ENCODE measurements at places on chromosomes 7 and 10. TPM values are rescaled to one million over a fixed set of nuclear protein-coding genes. Genes with fewer than 3 reads are reported as not detected.

DNA sequence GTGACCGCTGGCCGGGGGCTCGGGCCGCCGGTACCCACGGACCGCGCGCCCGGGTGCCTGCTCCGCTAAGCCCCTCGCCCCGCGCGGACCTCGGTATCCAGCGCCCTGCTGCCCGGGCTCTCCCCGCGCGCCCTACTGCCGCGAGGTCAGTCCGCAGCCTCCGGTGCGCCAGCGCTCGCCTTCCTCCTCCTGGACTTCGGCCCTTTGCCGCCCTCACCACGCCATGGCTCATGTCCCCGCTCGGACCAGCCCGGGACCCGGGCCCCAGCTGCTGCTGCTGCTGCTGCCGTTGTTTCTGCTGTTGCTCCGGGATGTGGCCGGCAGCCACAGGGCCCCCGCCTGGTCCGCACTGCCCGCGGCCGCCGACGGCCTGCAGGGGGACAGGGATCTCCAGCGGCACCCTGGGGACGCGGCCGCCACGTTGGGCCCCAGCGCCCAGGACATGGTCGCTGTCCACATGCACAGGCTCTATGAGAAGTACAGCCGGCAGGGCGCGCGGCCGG is 483 bp downstream of the GDF10 start:
- no peak for DNase-seq

DNA sequence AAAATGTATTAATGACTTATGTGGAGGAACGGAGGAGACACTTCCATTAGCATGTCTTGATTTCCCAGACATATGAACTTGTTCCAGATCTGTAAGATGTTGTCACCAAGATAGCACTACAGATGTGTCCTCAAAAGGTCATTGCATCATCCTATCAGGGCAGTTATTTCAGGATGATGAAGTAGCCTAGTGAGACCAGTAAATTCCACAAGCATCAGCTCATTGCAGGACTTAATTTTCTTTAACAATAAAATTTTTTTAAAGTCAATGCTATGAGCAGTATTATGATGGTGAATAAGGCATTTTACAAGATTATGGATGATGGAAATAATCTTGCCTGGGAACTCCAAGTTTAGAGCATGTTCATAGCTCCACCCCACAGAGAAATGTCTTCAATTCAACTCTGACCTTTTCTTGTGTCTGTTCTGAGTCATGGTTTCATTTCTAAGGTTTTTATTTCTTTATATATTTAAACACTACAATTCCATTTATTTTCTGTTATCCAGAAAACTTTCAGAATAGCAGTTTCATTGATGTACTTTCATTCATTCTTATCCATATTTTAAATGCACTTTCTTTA is 1203.3 kb upstream of the CELF2 start:
- peak; percentile 45 for DNase-seq

DNA sequence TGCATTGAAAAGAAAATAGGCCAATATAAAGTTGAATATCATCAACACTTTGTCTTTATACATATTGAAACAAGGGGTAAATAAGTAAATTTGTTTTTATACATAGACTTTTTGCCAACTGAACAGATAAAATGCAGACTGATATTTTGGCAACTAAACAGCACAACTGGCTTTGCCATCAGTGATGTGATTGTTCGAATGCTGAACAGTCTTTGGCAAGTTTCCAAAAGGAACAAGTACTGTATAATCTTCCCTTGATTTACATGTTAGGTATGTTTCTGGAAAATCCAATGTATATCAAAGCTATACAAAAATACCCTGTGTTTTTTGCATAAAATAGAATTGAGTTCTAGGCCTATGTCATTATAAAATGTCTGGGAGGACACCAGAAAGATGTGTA is 18.2 kb upstream of the ANKRD1 start:
- DNase-seq: no peak

DNA sequence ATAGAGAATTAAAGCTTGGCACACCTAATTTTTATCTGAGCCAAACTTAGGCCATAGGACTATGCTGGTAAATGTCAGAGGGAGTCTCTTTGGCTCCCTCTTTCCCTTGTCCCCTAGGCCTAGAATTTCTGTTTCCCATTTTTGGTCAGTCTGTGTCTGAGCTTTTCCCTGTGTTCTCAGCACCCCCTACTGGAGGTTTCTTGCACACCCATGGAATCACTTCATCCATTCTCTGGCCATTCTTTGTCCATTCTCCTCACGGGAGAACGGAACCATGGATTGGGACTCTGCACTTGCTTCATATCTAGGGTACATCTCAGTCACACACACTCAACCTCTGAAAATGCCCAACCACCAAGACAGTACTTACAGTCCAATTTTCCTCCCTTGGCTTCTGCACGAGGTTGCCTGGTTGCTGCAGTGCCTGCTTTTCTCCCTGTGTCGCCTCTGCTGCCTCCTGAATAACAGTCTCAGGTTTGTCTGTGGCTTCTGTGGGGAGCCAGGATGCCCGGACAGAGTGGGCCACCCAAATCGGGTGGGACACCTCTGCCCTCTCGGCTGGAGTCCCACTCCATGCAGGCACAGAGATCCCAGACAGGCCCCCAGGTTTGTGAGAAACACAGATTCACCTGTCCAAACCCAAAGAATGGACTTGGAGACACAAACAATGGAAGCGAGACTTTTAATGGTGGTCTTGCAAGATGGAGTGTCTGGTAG is 35.1 kb upstream of the DNAH11 start:
- peak; percentile 42 for DNase-seq

DNA sequence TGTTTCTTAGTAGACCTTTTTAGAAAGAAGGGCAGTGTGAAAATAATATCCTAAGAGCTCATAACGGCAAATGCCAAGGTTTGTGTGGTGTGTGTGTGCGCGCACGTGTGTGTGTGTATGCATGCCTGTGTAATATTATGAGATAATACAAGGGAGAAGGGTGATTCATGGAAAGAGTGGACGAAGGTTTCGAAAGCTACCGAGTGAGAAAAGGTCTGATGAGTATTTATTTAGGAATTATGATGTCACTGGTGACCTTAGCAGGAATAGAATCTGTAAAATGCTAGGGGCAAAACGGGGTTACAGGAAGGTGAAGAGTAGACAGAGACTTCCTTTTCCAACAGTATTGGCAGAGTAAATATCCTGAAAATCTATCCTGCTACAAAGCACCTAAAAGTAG is 107.3 kb downstream of the AHR start:
- peak; percentile 91 for DNase-seq

DNA sequence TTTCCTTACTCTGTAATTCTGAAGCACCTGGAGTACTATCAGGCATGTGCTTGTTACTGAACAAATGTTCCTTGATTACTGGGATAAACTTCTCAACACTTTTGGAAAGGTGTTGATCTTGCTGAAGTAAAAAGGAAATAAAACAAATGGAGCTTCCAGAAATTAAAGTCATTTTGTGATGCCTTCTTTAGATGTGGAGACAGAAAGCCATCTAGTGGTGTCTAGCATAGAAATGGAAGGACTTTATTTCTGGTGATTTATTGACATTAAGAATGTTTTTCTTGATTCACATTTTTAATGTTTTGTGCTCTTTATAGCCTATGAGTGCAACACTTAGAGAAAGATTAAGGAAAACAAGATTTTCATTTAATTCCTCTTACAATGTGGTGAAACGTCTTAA is 1.4 kb downstream of the SFR1 start:
- no peak for DNase-seq

DNA sequence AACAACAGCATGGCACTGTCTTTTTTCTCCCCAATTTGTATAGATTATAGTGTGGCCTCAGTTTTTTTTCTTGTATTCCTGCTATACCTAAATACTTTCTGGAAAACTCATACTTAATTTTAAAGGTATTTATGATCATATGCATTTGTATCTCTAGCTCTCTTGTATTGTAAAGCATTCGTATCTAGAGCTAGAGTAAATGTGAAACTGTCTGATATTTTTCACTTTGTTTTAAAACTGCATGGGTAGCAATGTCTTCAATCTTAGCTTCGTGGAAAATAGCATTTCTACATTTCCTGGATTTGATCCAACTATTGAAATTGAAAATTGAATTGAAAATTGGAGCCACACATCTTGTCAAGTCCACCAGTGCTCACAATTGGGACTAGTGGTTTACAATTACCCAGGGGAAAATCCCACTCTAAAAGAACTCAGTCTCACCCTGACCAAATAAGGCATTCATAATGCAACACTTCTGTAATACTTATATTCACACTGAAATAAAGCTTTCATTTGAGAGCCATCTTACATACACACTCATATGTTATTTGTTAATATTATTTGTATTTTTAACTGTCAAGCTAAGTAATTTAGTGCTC is 51.3 kb upstream of the KLF6 start:
- DNase-seq: no peak

GRCh38 chr7:27424231-27424630 is 181.6 kb downstream of the EVX1 start:
- no peak for DNase-seq

DNA sequence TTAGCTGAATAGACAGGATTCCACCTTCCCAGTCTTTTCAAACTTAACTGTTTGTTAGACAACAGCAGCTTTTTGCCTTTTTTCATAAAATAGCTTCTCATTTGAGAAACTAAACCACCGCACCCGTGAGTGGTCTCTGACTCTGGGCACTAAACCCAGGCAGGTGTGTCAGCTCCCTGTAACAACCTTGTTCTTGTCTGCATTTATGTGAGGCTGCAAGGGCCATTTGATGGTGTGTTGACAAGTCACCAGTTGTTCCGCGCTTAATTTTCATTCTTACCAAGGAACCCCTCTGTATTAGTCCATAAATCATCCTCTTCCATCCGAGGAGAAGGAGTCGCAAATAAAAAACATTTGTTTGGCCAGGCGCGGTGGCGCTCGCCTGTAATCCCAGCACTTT is 1.5 kb downstream of the STOX1 start:
- no peak for DNase-seq

DNA sequence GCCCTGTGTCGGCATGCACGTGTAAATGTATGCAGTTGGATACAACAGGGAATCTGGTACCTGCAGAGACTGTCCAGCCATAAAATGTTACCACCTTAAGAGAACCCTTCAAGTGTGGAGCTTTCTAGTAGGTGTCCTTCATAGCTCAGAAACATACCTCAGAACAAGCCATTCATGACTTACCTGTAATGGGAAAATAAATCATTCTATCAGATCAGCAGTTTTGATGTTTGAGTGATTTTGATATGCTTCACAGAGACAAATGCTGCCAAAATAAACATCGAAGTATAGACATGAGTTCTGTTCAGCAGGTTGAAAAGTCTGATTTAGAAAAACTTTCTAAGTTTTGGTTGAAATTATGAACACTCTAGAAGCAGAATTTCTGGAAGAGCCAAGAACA is 33.5 kb upstream of the UMAD1 start:
- no peak for DNase-seq

DNA sequence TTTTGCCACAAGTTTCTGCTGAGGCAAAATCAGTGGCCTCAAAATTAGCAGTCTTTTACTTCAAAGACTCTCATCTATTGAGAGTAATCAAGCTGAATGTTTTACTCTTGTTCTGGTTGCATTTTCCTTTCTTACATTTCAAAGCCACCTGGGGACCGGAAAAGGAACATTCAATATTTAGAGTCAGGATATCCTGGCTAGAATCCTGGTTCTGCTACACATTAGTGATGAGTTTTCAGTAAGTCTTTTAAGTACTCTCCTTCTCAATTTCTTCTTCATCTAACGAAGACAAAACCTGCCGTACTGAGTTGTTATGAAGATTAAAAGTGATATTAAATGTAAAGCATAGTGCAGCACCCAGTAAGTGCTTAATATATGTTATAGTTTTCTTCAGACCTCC is 52.5 kb downstream of the LAMB4 start:
- no peak for DNase-seq

- DNase-seq: no peak
These were observed 1128.4 kb downstream of the SORCS3 start for GRCh38 chr10:105769248-105770184.

Gene FAM107B
- 15.2 TPM for total RNA-seq

Gene TMEM176A
- not detected for total RNA-seq

Gene LMOD2
- not detected for total RNA-seq

Gene CRYGN
- total RNA-seq: not detected

Gene GNG11
- 90.1 TPM for total RNA-seq

Gene CYP26A1
- 0.11 TPM for total RNA-seq

Data from LHCN-M2 (cell line).